ENCODE measurements at places on chromosomes 5 and 9.

- DNase-seq = peak; percentile 79
Measured at GRCh38 chr9:135939351-135940265, 21.6 kb downstream of the UBAC1 start.

- DNase-seq = no peak
Measured at GRCh38 chr5:14745188-14745563, 80.7 kb downstream of the OTULIN start.

DNA sequence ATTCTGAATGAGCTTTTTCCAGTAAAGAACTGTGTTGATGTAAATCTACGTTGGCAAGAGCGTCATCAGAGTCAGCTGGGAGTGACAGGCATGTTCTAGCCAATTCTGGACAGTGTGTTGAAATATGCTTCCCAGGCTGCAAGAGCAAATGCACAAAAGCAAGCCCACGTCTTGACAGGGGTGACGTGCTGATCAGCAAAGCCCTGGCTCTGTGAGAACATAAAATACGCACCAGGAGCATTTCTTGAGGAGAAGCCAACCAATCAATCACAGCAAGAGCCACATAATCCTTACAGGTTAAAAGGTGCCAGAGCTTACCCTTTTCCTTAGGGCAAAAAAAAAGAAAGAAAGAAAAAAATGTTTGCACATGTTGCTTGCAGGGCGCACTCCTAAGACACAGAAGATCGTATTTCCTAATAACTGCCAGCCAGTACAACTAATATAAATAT is 148.1 kb downstream of the PDE4D start:
- no peak for DNase-seq

DNA sequence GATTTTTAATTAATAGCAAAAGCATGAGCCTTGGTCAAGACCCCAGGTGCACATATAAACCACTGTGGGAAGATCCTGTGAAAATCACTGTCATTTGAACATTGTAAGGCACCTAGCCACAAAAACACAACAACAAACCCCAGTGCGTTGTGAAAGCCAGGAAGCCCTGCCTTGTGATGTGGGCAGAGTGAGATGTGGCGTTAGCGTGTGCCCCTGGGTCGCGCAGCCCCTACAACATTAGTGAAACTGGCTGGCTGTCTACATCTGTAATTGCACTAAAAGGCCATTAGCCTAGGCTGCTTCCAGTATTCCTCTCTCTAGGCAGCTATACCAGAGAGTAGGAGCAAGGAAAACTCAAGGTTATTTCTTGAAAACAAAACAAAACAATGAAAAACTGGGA is 21.1 kb upstream of the PDZD2 start:
- no peak for DNase-seq

DNA sequence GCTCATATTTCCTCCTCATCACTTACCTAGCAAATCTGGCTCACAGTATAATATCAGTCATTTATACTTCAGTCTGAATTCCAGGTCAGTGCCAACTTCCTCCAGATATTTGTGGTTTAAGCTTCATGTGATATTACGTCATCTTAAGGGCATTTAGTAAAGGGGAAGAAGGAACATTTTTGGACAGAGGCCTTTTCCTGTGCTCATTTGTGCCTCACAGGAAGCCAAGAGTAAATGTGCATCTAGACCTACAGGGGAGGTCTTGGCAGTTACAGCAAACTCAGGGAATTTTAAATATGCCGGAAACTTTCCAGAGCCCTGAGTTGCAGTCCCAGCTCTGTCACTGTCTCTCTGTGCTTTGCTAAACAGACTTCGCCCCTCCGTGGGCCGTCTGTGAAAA is 12.3 kb upstream of the KCNIP1 start:
- DNase-seq = peak; percentile 28

- no peak for DNase-seq
Measured at GRCh38 chr5:92956886-92957285, 624.1 kb downstream of the NR2F1-AS1 start.

GRCh38 chr9:131366761-131367401 is 27.0 kb upstream of the PRRC2B start:
- DNase-seq = peak; percentile 30

DNA sequence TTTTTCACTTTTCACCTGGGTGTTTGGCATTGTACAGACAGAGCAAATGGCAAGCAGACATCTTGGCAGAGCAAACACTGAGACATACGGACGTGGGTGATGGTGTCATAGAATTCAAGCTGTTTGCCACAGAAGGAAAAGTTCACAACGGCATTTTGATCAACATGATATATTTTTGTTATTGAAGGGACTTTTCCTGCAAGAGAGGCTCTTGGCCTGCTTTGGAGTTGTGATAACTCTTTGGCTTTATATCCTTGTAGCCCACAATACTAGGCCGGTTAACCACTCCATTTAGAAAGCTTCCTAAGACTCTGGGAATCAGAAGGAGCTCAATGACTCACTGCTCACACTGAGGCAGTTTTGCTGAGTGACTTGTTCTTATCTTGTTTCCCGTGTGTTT is 1038.3 kb downstream of the TLE1 start:
- DNase-seq = no peak
